ENCODE measurements at places on chromosomes 4 and X.

DNA sequence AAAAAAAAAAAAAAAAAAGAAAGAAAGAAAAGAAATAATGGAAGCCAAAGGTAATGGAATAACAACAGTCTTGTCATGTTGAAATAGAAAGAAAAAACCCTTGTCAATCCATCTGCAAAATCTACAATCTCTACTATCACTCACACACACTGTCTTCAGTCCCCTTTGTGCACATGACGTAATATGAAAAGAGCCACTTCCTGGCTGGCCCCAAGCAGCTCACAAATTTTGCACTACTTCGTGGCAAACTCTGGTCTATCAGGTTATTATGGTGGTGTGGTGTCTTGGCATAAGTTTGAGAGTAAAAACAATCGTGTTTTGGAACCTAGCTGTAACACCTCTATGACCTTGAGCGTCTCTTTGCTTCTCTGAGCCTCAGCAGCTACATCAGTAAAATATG, 8.3 kb upstream of the AFAP1 start:
- no peak for DNase-seq

- no peak for DNase-seq
Observed at GRCh38 chr4:128358913-128359279, 71.3 kb upstream of the PGRMC2 start.

- peak; percentile 83 for DNase-seq
Observed at GRCh38 chr4:130077275-130077674, 981.3 kb downstream of the C4orf33 start.

DNA sequence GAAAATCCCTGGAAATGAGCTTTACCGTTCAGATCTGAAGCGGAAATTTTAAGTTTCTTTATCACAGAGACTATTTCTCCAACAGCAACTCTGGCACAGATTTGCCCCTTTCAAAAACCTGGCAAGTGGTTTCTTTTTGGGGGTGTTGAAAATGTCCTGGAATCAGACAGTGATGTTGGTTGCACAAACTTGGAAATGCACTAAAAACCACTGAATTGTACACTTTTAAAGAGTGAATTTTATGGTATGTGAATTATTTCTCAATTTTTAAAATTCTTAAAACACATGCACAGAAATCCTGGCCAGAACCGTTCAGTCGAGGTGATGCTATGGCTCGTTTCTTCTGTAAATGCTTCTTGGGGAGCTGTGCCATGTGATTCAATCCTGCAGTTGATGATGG, 121.2 kb upstream of the RBPJ start:
- DNase-seq = no peak

GRCh38 chr4:21447301-21448054, 501.1 kb downstream of the KCNIP4 start:
- no peak for DNase-seq

DNA sequence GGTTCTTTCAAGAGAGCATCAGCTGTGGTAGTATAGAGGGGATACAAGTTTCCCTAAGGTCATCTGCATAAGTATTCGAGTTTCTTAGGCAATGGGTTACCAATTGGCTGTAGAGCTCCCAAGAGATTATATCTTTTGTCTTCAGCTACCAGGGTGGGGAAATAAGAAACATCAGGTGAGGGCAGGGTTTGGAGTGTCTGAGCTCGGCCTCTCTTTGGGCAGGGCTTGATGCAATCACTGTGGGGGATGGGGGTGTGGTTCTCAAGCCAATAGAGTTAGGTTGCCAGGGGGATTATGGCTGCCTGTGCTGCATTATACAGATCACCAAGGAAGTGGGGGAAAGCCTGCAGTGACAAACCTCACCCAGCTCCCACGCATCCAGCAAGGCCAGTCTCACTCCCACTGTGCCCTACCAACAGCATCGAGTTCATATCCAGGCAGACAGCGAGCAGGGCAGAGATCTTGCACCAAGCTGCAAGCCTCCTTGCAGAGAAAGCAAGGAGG, 172.1 kb upstream of the MAGEE2 start:
- DNase-seq = no peak

DNA sequence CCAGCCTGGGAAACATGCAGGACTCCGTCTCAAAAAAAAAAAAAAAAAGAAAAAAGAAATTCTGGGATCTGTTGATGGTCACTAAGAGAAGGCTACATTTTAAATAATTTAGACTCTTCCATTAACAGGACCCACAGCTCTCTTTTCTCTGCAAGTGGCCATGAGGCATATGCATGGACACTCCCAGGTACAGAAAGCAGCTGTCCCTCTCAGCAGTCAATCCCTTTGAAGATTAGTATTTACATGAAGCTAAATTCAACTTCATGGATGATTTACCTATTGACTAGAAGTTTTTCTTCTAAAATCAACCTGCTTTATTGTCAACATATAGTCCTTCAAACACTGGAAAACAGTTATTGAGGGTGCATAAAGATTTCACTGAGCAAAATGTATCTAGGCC, 139.9 kb downstream of the CPEB2 start:
- no peak for DNase-seq

- DNase-seq = peak; percentile 42
Observed at GRCh38 chr4:33722800-33723516, 2521.4 kb downstream of the ARAP2 start.

- no peak for DNase-seq
Observed at GRCh38 chr4:92184566-92184965, 119.2 kb upstream of the GRID2 start.

- DNase-seq = no peak
Observed at GRCh38 chr4:6908432-6909112, 1.1 kb upstream of the TBC1D14 start.

DNA sequence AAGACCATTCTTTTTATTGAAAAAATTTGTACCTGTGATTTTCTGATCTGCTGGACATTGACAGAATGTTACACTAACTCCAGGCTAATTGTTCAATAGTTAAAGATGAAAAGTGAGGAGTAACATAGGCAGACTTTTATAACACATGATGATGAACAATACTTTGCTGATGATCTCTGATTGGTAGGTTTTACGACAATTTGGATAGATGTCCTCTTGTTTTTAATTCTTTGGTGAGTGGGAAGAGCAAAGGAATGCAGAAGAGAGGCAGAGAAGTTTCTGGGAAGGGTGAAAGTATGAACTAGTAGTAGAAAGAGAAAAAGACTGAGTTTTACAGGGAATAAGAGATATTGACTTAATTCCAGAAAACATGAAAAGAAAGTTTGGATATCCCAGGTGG, 267.3 kb upstream of the HAND2 start:
- no peak for DNase-seq

DNA sequence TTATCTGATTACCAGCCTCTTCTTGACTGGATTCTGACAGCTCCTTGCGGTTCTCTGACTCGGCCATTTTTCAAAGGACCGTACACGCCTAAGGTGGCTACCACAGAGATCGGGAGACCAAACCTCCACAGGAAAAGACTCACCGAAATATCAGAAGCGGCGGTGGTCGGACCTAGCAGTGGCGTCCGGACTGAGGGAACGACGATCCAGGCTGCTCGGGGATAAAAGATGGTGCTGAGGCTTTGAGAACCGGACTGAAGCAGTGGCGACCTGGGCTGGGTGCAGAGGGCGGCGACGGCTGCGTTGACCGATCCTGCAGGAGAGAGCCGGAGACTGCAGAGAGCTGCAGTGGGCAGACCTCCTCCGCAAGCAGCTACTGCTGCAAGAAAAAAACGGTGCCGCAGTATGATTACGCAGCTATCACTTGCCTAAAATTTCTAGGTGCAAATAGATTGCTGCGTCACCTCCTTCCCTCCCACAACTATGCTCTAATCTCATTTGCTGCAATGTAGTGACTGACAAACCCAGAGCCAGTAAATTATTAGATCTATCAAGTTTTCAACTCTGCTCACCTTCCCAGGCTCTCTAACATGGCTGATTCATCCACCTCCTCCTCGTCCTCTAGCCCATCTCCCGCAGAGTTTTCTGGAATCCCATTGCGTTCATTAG, at the start of gene NAP1L2:
NAP1L2 (minus strand) TSS at position 426 of the 669 bp plus-strand sequence; CDS start at position 67, 359 bp downstream.
- DNase-seq = peak; percentile 0

- DNase-seq = no peak
Observed at GRCh38 chr4:94680176-94680862, 77.4 kb upstream of the BMPR1B start.

GRCh38 chrX:54045563-54046228, 1.4 kb upstream of the PHF8 start:
- DNase-seq = no peak

DNA sequence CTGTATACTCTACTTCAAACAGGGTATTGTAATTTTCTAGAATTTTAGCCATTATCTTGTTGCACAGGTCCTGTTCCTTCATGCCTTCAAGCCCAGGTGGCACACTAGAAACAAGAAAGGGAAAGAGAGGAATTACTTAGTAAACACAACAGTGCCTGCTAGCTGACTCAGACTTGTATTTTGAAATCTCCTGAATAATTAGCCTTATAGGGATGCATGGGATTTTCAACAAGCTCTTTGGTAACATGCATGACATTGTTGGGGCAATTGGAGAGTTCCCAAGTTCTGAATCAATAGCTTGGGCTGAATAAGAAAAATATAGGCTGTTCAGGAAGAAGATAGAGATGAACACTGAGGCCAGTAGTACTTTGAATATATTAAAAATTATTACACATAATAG, 118.8 kb downstream of the FAM13A start:
- DNase-seq = peak; percentile 87

DNA sequence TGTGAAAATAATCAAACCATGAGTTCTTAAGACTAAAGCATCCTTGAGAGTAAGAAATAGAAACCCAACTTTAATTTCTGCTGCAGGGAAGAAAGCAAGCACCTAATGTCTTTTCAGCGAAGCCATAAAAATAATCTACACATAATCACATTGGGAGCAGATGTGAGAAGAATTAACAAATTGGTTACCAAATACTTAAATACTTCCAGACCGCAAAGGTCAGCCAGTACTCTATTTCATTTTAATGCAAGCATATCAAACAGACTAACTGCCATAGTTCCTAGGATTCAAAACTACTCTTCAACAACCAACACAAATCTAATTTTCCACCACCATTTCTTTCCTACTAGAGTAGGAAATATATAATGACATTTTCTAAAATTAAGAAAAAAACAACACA, 144.8 kb upstream of the SLIT2 start:
- no peak for DNase-seq

DNA sequence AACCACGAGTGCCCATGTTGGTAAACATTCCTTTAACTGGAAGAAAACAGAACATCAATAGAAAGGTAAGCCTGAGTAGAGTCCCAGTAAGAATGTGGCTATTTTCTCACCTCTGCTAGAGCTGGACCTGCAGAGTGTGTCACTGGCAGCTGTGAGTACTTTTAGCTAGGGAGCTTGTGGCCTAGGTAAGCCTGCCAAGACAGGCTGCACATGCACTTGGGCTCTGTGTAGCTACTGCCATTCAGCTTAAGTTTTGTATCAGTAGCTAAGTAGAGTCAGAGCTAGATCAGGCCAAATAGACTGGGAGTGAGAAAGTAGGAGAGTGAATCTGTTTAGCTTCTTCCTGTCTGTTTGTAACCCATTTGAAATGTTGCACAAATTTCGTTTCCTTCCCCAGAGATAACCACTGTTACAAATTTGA, 35.3 kb downstream of the RBPJ start:
- no peak for DNase-seq

- no peak for DNase-seq
Observed at GRCh38 chrX:19133231-19133630, 11.0 kb upstream of the ADGRG2 start.

DNA sequence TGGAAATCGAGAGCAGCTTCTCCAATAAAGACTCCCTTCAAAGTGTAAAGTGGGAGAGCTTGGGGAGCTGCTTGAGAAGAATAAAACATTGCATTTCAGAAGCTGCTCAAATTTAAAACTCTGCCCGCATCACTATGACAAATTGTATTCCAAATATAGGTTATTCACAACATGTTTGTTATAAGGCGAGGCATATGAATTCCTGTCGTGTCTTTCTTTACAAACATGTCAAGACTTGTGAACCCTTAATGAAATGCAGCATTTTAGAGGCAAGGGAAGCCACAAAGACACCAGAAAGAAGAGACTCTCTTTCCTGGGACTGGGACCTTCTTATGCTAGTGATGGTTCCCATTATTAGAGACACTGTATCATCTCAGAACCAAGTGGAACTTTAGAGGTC, 311.2 kb downstream of the DHX15 start:
- no peak for DNase-seq

- DNase-seq = no peak
Observed at GRCh38 chrX:133633950-133634349, 218.7 kb upstream of the GPC4 start.

- DNase-seq = peak; percentile 55
Observed at GRCh38 chr4:20840648-20841190, 140.5 kb downstream of the PACRGL start.

DNA sequence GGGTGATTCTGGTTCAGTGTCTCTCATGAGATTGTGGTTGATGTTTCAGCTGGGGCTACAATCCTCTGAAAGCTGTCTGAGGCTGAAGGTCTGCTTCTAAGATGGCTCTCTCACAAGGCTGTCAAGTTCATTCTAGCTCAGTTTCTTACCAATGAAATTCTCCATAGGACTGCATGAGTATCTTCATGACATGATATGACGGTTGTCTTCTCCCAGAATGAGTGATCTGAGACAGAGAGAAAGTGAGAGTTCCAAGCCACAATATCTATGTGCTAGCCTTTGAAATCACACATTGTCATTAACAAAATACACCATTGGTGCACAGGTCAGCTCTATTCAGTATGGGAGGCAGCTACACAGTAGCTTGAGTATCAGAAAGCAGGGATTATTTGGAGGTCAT, 27.3 kb downstream of the PITX2 start:
- no peak for DNase-seq

- peak; percentile 92 for DNase-seq
Observed at GRCh38 chr4:83548151-83548905, 12.4 kb downstream of the GPAT3 start.

- no peak for DNase-seq
Observed at GRCh38 chrX:87813566-87813965, 296.0 kb downstream of the KLHL4 start.

- peak; percentile 82 for DNase-seq
Observed at GRCh38 chr4:88007304-88008121, at the start of gene PKD2. Gene PKD2 (plus strand): TSS chr4:88007635. CDS start chr4:88007734, 99 bp downstream.

GRCh38 chr4:168028568-168028967, 63.8 kb upstream of the ANXA10 start:
- DNase-seq = peak; percentile 16

GRCh38 chr4:19025031-19025430, 1003.5 kb upstream of the LCORL start:
- no peak for DNase-seq

GRCh38 chrX:97399400-97399799, 515.7 kb downstream of the RPA4 start:
- peak; percentile 70 for DNase-seq

DNA sequence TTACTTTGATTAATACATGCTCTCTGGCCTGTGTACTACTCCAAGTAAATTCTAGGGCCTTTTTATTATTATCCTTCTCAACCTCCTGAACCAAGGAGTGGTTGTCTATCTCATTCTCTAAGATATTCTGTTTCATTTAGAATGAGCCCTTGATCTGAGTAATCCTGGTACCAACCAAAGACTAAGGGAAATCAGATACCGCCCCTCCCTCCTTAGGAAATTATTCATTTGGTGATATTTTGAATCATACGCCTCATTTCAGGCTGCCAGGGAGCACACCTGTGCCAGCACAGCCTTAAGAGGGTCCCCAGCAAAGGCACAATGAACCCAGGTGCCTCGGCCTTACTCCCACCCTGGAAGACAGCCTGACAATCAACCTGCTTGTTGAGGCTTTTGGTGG, 73.2 kb upstream of the STARD8 start:
- DNase-seq = no peak

GRCh38 chr4:4837316-4837715, 22.1 kb upstream of the MSX1 start:
- no peak for DNase-seq

- DNase-seq = no peak
Observed at GRCh38 chr4:79163981-79164490, 161.8 kb downstream of the NAA11 start.

Data from EL (cell line).